ENCODE measurements at places on chromosomes 2 and 18.

DNA sequence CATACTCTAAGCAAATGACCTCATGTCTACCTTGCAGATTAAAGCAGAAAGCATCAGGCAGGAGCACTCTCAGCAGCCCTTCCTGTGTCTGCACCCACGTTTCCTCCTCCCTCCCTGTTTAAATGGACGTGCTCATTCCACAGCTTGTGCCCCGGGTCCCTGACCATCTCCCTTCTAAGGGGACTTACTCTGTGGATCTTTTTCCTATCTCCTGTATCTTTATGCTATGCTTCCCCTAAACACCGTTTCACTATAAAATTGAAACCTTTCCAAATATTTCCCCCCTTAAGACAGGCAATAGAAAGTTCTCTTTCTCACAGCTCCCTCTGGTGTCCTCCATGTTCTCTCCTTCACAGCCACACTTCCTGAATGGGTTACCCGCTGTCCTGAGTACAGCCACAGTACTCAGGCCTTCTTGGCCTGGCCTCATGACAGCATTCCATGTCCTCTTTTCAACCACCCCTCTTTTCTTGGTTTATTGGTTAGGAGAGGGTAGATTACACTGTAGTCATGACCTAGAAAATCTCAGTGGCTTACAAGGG is 41.1 kb downstream of the TMEM185B start:
- DNase-seq: no peak

DNA sequence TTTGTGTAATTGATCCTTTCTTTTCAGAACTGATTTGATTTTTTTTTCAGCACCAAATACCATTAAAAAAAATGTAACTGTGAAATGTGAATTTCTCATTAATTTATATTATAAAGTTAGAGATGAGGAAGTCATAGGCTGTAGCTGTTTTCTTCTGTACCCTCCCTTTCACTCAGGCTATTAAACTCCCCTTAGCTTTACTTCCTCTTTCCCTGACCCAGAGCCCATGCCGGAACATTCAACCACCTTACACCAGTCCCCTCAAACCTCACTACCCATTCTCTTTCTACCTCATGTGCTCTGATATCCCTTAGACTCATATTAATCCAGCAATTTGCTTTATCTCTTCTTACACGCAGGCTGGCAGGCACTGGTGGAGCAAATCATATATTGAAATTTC is 12.4 kb downstream of the GALNT5 start:
- DNase-seq: no peak

GRCh38 chr18:67381608-67382150 is 134.8 kb downstream of the DSEL start:
- DNase-seq: no peak

- no peak for DNase-seq
Measured at GRCh38 chr18:79058007-79058406, 11.2 kb upstream of the ATP9B start.

DNA sequence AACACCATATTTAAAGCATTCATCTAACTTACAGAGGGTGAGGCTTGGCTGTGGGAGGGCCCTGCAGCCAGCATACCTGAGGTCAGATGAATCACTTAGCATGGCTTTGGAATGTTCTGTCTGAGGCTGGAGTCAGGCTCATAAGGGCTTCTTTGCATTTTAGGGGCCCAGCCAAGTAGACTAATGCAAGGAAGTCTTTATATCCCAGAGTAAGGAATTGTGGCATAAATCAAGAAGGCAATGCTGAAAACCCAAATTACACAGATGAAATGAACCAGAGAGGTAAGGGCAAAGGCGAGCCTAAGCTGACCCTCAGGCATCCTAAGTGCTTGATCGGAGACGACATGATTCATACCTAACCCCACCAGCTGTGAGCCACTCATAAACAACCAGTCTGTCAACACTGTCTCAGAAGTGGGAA is 383.6 kb downstream of the DCC start:
- DNase-seq: no peak

DNA sequence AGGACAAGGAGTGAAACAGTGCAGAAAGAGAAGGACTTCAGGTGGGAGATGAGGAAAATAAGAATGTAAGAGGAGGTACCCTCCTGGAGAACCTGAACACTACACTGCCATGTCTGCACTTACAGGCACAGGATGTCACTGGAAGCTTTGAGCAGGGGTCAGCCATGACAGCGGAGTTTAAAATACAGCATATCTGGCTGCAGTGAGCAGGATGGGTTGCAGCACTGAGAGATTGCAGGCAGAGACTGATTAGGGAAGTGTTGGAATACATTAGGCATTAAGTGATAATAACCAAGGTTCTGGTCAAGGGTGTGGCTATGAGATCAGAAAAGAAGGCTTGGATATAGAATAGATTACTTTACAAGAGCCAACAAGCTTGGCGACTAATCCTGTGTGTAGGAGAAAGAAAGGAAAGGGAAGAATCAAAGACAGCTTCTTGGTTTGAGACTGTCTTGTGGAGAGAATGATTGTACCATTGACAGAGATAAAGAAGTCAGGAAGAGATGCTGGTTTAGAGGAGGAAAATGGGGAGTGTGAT is 171.1 kb upstream of the RBMS1 start:
- DNase-seq: no peak

- no peak for DNase-seq
Measured at GRCh38 chr2:183543731-183544130, 419.5 kb downstream of the NUP35 start.
